ENCODE measurements at places on chromosomes 3 and 15. TPM values are rescaled to one million over a fixed set of nuclear protein-coding genes. Genes with fewer than 3 reads are reported as not detected.
A peak's percentile ranks its signal among the peaks of the same experiment; 100 is the strongest.

The TAGLN3 gene
- 0.33 TPM for total RNA-seq

The DPPA2 gene
- total RNA-seq, result not detected

The PFKFB4 gene
- total RNA-seq, result 38.2 TPM

The LNP1 gene
- 2.6 TPM for total RNA-seq

The FETUB gene
- not detected for total RNA-seq

The GRK7 gene
- total RNA-seq, result not detected

DNA sequence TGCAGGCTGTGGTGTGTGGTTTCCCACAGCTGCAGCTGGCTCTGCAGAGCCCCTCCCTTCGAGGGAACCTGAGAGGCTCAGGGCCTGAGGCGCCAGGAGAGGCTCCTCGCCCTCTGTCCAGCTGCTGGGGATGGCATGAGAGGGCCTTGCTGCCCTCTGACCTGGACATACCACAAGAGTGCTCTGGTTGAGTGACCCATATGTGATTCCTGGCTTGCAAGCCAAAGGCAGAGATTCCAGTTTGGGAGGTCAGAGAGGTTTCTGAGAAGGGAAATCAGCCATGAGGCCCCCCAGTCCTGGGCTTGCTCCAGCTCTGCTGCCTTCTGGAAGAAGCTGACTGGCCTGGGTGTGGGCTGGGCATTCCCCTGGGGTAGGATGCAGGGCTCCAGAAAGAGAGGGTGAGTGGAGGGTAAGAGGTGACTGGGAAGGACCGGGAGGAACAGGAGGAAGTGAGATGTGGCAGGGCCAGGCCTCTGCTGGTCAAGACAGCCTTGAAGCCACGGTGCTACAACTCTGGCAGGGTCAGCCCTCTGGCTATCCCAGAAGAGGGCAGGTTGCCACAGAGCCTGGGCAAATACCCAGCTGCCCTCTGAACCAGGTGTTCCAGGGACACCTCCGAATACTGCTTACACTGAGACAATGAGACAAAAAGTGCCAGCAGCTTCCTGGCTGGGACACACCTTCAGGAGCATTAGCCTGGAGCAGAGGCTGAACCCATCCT, 16.0 kb upstream of the SRP14 start:
- H3K36me3 ChIP-seq, result peaks cover 6% of the 10 kb centered on the region
- H3K4me3 ChIP-seq, result peak overlapping the region; percentile 68
- H3K27me3 ChIP-seq, result no peaks in the 10 kb centered on the region
- peaks cover 57% of the 10 kb centered on the region for H3K4me1 ChIP-seq
- H3K27ac ChIP-seq, result peak overlapping the region; percentile 76

DNA sequence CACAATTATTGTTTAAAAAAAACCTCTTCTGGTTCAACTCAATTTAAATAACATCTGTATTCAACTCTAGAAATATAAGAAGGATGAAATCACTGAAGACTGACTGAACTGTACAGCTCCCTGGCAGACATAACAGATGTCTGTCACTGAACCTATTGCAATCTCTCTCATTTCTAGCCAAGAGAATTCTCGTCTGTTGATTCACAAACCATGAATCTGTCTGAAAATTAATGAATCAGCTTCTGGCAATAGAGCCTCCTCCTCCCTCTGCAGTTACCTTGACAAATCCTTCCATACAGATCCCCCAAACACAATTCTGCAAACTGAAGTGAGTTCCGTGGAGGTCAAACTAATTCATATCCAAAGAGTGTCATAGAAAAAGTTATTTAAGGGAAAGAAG, 561.4 kb downstream of the PYDC2 start:
- H3K27ac ChIP-seq, result no peak overlapping the region
- H3K27me3 ChIP-seq, result no peaks in the 10 kb centered on the region
- no peak overlapping the region for H3K4me3 ChIP-seq
- H3K36me3 ChIP-seq, result no peaks in the 10 kb centered on the region
- DNase-seq, result no peak
- H3K4me1 ChIP-seq, result no peaks in the 10 kb centered on the region

DNA sequence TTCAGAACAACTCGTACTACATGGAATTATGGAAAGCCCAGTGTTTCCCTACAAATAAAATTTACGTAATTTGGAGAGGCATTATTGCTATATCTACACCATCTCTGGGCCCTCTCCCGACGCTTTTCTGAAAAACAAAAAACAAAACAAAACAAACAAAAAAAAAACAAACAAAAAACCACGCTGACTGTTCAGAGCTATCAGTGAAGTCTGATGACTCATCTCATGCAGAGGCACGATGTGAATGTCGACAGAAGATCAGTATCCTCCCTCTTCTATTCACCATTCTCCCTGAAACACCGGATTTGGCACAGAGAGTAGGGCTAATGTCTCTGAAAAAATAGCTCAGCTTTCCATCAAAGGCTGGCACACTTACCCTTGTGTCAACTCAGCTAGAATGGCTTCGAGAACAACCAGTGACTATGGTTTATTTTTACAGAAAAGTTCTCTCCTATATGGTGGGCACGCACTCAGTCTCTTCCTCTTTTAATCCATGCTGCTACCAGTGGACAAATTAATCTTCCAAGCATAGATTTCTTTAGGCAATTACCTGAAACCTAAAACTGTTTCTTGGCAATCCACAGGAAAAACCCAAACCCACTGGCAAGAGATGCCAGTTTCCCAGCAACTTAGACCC, 1.5 kb downstream of the CRBN start:
- DNase-seq, result no peak
- H3K4me1 ChIP-seq, result peaks cover 49% of the 10 kb centered on the region
- H3K36me3 ChIP-seq, result peaks cover 34% of the 10 kb centered on the region
- peak overlapping the region; percentile 97 for H3K4me3 ChIP-seq
- peak overlapping the region; percentile 89 for H3K27ac ChIP-seq

DNA sequence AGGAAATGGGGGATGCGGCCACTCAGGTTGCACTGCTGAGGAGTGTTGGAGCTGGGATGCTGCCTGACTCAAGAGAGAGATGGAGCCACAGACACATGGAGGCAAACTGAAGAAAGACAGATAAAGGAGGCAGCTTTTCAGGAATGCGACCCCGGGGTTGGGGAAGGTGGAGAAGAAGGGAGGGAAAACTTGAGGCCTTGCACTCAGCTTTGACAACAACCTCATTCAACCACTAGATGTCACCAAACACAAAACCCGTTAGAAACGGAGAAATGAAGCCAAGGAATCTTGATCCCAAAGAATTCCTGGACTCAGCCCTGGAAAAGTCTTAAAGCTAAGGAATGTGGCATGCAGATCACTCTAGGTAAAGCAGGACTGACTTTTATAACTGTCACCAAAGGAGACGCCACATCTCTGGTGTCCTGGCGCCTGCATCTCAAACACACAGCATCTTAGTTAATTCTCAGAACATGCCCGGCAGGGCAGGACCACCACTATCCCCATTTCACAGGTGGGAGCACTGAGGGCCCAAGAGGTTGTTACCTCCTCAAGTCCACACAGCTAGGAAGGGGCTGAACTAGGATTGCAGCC, 59.6 kb upstream of the LMCD1 start:
- H3K4me1 ChIP-seq, result no peaks in the 10 kb centered on the region
- H3K36me3 ChIP-seq, result no peaks in the 10 kb centered on the region
- DNase-seq, result no peak
- no peak overlapping the region for H3K27ac ChIP-seq
- H3K4me3 ChIP-seq, result no peak overlapping the region

- H3K4me3 ChIP-seq, result no peak overlapping the region
- no peaks in the 10 kb centered on the region for H3K27me3 ChIP-seq
- no peak for DNase-seq
- peaks cover 5% of the 10 kb centered on the region for H3K4me1 ChIP-seq
- no peaks in the 10 kb centered on the region for H3K36me3 ChIP-seq
Measured at GRCh38 chr3:172221547-172221946, 182.2 kb downstream of the FNDC3B start.

DNA sequence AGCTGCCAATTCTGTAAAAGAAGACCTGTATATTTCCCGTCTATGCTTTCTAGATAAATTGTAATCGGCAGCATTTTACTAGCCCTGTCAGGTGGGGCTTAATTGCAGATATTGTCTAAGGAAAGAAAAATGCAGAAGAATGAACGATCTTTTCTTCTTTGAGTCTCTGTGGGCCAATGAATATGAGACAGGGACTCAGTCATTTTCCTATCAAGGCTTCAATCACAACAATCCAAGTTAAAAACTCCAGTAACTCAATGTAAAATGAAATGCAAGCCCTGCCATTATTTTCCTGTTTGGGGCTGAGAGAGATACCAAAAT, 313.9 kb downstream of the MECOM start:
- H3K4me3 ChIP-seq, result no peak overlapping the region
- no peaks in the 10 kb centered on the region for H3K36me3 ChIP-seq
- no peaks in the 10 kb centered on the region for H3K4me1 ChIP-seq

- peak; percentile 71 for DNase-seq
- H3K27me3 ChIP-seq, result peaks cover 2% of the 10 kb centered on the region
- no peaks in the 10 kb centered on the region for H3K4me1 ChIP-seq
Measured at GRCh38 chr3:73508330-73508954, 116.3 kb downstream of the PDZRN3 start.

DNA sequence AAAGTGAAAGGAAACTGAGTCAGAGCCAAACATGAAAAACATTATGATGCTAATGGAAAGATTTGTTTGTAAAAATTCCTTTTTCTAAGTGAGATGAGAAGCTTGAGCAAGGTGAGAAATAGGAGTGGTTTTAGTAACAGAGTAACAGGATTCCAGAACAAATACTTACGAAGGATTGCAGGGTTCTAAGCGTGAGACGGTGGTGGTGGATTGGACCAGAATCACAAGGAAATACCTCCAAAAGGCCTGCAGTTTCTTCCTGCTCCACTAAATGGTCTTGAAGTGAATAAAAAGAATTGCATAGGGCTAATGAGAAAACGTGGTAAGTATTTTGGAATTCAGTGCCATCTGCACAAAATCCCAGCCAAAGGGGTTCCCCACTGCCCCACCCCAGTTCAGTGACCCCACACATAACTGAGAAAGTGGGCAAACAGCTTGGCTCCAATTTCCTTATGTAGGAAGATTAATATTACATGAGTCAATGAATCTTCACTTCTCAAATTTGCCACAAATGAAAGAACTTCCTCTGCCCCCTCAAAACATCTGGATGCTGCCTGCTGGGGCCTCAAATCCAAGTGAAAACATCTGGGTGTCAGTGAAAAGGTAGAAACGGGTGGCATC, 283.8 kb upstream of the NR2F2 start:
- peak overlapping the region; percentile 53 for H3K27ac ChIP-seq
- H3K36me3 ChIP-seq, result no peaks in the 10 kb centered on the region
- no peak overlapping the region for H3K4me3 ChIP-seq
- peak; percentile 18 for DNase-seq
